ENCODE measurements at places on chromosomes 6 and 20.

DNA sequence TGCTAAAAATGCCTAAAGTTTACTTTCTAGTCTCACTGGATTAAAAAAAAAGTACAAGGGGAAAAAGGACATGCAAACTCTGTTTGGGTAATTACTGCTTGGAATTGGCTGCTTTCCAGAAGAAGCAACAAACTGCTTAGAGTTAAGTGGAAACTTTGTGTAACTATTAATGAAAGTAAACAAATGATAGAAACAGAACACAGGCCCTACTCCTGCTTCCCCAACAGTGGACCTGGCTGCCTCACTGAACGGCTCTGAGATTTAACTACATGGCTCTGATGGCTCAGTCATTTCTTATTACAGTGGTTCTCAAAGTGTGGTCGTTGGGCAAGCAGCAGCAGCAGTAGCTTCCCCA is 108.5 kb downstream of the MAN1A1 start:
- no peak for DNase-seq

GRCh38 chr20:57153238-57153905 is 113.1 kb downstream of the BMP7 start:
- no peak for DNase-seq

DNA sequence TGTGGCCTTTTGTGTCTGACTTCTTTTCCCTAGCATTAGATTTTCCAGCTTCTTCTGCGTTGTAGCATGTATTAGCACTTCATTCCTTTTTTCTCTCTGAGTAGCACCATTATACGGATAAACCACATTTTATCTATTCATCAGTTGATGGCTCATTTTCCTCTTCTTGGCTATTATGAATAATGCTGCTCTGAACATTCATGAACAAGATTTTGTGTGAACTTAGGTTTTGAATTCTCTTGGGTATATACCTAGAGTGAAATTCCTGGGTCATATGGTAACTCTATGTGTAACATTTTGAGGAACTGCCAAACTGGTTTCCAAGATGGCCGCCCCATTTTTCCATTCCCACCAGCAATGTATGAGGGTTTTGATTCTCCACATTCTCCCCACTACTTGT is 28.7 kb downstream of the SLC22A16 start:
- no peak for DNase-seq

DNA sequence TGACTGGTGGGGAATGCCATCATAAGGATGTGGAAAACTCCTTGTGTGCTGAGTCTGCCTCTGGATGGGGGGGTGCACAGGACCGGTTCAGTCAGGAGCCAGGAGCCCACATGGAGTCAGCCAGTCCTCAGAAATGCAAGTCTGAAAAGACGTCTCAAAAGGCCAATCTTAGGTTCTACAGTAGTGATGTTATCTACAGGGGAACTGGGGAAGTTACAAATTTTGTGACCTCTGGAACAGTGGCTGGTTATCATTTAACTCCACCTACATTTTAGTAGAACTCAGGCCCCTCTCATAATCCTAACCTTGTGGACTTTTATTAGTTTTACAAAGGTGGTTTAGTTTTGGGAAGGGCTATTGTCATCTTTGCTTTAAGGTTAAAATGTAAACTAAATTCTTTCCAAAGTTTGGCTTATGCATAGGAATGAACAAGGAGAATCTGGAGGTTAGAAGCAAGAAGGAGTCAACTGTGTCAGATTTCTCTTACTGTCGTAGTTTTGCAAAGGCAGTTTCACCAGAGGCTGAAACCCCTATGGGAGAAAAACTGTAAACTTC is 13.7 kb upstream of the TBC1D22B start:
- no peak for DNase-seq

DNA sequence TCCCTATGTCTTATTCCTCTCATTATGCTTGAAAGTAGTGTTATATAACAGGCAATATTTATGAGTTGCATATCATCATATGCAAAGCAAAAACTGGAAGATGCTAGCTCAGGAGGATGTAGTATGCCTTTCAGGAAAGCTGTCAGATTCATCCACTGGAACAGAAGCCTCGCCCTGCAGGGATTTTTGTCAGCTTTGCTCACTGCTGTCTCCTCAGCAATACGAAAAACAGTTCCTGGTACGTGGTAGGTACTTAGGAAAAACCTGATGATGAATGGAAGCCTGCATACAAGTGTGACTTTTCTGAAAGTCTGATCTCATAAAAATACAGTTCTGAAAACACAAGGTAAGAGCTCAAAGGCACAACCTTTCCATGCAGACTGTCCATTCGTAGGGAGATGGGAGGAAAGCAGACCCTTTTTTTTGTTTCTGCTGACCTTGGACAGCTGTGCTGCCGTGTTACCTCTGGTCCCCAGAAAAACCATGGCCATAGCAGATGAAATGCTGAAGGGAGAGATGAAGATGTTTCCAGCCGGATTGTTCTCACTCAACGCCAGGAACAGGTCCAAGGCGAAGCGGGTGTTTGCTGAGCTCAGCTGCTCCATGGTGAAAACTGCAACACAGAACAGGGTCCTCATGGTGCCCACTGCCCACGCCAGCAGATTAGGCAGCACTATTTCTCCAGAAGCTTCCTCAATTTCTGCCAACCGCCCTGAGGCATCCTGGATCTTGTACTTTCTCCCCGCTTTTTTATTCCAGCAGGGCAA is 1.5 kb downstream of the SERPINB1 start:
- DNase-seq, result no peak

DNA sequence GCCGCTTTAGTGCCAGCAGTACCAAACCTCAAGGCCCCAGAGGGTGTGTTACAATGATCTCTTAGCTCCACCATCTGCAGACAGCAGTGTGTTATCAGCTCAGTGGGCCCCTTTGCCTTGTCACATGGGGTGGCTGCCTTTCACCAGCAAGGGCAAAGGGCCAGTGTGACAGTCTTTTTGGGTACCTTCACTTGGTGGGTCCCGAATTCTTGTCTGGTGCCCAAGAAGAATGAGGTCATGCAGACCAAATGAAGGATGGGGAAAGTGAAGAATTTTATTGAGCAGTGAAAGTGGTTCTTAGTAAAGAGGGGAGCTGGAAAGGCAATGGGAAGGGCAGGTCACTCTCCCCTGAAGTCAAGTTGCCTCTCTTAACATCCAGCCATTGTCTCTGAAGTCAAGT is 2.9 kb upstream of the SMIM28 start:
- no peak for DNase-seq

GRCh38 chr6:149854532-149854931 is 9.6 kb downstream of the LRP11 start:
- no peak for DNase-seq

GRCh38 chr6:13725570-13725969 is 13.9 kb upstream of the RANBP9 start:
- no peak for DNase-seq

DNA sequence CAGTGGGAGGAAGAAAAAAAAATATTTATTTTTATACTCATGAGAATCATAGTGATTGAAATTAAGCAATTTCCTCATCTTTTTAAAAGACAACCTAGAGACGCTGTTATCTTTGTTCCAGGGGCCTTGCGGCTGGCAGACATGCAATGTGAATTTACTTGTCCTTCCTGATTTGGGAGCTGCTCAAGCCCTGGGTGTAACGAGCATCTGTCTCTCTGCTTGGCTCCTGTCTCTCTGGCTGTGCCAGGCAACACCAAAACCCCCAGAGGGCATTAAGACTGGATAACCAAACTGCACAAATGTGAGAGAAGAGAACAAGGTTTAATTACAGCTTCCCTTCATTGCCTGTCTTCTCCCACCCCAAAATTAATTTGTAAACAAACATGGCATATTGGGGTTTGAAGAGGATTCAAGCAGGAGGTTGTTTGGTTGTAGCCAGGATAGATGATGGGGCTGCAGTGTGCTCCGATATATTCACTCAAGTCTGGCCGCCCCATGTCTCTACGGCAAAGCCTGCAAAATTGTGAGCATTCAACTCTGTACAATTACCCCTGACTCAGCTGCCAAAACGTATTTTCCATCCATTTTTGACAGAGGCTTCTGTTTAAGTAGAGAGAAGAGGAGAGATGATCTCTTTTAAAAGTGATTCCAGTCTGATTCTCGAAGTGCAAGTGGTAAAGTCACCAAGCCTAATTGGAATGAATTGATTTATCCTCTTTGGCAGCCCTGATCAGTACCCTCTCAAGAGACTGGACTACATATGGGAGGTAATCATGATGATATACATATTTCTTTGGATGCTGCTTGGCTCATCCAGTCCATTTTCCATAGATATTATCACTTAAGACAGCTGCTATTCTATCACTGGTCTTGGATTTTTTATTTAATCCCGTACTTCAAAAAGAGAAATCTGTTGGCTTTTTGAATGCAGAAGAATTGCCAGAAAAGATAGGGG is 170.2 kb downstream of the SLC24A3 start:
- no peak for DNase-seq

DNA sequence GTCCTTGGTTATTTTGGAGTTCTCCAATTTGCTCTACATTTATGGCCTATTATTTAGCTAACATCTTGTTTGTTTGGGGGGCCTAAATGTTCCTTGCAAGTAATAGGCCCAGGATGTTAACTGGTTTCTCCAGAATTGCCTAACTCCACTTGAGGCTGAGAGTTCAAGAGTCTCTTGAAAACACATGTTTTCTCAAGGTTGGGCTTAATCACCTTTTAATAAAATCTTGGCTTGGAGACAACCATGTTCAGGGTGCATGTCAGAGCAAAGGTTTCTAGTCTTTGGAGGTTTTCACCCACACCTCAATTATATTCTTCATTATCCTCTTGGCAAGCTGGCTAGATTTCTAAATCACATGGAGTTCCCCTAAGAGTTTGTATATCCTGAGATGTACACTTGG is 54.2 kb downstream of the KLHL31 start:
- DNase-seq, result no peak

DNA sequence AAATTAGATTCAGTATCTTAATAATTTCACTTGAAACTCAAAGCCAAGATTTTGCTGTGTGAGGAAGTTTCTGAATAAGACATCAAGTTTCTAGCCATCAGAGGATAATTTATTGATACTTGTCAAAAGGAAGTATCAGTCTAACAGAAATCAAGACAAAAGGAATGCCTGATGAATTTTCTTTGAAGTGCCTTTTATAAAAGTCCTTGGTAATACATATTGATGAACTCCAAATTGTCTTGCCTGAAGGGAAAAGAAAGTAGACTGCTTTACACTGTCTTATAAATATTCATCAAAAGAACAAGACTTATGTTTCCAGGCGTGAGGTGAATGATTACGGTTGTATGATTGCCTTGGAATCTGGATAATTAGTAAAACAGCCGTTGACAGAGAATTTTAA is 986.0 kb upstream of the MAP3K7 start:
- no peak for DNase-seq

GRCh38 chr6:168028181-168028580 is 30.7 kb downstream of the KIF25 start:
- no peak for DNase-seq

DNA sequence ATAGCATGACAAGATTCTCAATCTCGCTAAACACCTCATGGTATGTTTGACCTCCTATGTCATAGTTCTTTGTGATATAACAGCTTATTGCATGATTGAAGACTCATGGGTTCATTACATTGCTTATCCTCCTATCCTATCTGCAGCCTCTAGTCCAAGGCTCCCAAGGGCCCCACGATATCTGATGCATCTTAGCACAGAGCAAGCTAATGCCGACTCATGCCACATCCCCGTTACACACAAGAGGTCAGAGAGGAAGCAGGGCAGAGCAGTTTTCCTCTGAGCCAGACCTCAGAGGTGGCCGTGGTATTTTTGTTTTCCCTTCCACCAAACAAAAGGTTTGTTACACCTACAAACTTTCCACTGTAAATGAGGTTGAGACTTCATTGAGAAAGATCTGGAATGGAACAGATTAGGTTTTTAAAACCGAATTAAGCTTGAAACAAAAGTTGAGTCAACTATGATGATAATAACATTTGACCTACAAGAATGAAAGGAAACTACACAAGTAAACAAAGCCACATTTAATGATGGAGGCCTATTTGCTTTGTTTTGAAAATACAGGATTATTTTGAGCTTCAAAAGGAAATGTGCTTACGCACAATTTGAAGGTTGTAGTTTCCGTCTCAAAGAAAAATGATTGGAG is 133.9 kb upstream of the MYLIP start:
- DNase-seq, result no peak

DNA sequence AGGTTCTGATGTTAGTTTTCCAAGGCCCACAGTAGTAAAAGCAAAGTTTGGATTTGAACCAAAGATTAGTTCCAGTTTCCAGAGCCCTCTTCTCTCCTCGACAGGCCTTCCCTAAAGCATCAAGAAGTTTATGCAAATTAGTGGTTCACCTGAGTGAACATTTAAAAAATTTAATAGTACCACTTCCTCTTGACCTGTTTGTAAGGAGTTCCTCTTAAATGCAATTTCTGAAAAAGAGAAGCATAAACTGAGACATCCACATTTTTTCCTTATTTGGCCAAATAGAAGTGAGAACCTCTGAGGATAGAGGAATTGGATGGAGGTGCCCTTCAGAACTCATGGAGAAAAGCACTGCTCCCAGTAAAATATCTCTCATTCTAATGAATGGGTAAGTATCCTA is 1.2 kb upstream of the DSE start:
- no peak for DNase-seq

GRCh38 chr6:14786008-14786407 is 459.9 kb upstream of the JARID2 start:
- DNase-seq, result no peak

DNA sequence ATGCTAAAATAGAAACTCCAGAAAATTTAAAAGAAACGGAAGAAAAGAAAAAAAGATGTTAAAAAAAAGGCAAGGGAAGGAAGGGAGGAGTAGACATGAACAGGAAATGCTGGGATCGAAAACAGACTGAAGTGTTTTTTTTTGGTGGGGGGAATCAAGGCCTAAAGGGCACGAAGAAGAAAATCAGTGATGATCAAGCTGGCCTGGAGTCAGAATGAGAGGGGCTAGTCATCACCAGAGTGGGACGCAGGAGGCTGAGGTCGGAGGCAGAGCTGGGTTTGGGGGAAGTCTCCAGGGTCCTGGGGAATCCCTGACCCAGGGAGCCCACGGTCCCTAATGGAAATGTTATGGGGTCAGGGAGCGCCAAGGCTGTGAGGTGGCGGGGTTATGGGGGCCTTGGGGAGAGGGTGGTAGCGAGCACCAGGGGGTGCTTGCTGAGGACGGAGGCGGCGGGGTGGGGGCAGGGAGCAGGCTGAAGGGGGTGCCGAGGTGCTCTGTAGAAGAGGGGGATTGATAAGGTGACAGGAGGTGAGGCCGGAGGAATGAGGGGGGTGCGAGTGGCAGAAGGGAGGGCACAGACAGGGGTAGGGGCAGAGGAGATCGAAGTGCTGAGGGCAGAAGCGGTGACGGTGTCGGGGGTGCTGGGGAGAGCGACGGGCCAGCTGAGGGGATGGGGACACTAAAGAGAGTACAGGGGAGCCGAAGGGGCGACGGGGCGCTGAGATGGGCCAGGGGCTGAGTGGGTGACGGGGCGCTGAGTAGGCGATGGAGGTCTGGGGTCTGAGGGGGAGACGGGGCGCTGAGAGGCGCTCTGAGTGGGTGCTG is 684 bp downstream of the ZNFX1 start:
- no peak for DNase-seq

- DNase-seq, result no peak
Measured at GRCh38 chr20:50590348-50590664, 80.1 kb downstream of the PTPN1 start.

- no peak for DNase-seq
Measured at GRCh38 chr20:47985092-47985850, 200.0 kb upstream of the SULF2 start.
